MCF 10A (cell line): ENCODE measurements at places on chromosomes 2 and 18. TPM values are rescaled to one million over a fixed set of nuclear protein-coding genes. Genes with fewer than 3 reads are reported as not detected.

GREB1 gene
- total RNA-seq: 1.7 and 2.3 TPM in 2 replicates

ERFE gene
- total RNA-seq: 14.5 and 18.1 TPM in 2 replicates

EDAR gene
- 0.14 and 0.37 TPM in 2 replicates for total RNA-seq

MC4R gene
- total RNA-seq: not detected in 2 replicates

COL4A3 gene
- 0.12 and 0.49 TPM in 2 replicates for total RNA-seq

IL1F10 gene
- not detected in 2 replicates for total RNA-seq

GDF7 gene
- not detected in 2 replicates for total RNA-seq

IL1R2 gene
- total RNA-seq: not detected in 2 replicates

IL1RL2 gene
- not detected in 2 replicates for total RNA-seq

OSR1 gene
- total RNA-seq: 0.61 and 1.3 TPM in 2 replicates

DNA sequence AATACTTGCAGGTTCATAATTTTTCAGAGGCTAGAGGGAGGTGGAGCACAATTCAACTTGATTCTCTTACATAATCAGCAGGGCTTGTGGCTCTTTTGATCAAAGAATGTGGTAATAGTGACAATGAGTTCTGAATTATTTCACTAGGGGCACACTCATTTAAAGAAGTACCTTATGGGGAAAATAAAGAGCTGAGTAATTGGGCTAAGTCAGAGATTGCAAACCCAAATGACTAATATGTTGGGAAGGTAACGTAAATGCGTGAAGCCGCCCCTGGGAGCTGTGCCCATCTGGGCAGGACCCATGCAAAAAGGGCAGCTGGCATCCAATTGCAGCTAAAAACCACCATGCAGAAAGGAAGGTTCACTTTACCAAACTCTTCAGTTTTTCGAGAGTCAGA lies 35.3 kb downstream of the NCKAP5 start:
- DNase-seq: peak; percentile 14

GRCh38 chr18:489244-490023 lies 11.1 kb downstream of the COLEC12 start:
- DNase-seq: no peak

DNA sequence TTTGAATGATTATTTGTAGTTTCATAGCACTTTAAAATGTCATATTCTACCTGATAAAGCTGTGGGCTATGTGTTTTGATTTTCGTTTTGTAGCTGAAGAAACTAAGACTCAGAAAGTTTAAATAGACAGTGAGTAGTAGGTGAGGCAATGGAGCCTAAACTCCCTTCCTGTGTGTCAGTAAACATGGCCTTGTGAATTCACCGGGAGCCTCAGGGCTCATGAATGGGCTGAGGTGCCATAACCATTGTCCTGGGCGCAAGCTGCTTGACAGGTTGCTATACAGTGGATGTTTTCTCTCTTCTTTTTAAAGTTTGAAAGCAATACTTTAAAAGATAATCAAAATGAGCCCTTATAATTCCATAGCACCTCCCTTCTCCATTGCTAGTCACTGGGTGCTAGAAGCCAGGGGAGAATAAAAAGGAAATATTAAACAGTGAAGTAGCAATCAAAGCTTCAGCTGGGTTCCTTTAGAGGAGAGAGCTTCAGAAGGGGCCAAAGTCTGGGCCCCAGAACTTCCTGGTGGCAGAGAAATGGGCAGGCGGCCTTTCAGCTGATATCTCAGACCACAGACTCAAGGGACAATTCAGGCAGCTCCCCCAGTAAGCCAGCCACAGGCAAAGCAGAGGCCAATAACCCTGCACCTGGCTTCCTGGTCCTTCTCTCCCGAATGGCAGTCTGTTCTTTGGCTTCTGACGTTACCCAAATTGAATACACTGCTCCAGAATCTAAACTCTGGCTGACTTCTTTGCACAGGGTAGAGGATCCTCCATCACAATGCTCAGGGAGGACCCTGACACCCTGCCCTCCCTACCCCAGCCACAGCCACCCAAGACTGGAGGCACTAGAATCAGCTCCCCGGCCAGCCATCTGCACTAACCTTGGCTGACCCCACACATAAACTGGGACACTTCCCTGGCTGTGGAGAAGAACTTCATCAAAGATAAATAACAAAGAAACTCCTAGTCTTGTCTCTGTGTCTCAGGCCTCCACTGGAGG lies 51.8 kb upstream of the NPAS2 start:
- peak; percentile 43 for DNase-seq

- DNase-seq: peak; percentile 34
These were observed 15.5 kb downstream of the MAP3K20 start for GRCh38 chr2:173090973-173091660.

GRCh38 chr2:112767693-112768330 lies 3.4 kb upstream of the CKAP2L start:
- no peak for DNase-seq

DNA sequence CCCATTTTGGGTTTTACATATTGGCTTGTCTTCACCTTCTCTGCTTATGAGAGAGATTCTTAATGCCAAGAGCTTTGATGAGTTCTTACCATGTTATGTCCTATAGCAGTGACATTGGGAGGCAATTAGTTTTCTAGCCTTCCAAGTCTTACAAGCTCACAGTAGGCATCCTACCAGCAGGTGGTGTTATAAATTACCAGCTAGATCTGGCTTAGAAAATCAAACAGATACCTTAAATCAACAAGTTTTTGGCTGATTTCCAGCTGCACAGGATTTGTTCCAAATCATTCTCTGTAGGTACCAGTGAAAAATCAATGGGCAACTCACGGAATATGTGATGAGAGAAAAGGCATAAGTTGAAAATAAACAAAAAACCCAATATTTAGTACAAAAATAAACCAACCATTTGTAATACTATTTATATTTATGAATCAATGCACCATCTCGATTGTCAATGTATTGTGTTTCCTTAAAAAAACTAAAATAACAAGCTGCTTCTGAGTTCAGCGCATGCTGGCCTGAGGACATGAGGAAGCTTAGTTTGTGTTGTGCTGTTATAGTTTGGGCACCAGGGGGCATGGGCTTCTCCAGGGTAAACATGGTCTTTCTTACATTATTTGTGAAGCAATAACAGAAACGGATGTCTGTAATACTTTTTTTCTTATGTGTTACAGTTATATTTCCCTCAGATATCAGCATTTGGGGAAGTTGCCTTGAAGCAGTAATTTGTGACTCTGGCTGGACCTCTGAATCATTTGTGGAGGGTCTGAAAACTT lies 34.1 kb upstream of the NXPH2 start:
- peak; percentile 22 for DNase-seq

GRCh38 chr2:71505770-71506140 lies 52.4 kb downstream of the DYSF start:
- no peak for DNase-seq

DNA sequence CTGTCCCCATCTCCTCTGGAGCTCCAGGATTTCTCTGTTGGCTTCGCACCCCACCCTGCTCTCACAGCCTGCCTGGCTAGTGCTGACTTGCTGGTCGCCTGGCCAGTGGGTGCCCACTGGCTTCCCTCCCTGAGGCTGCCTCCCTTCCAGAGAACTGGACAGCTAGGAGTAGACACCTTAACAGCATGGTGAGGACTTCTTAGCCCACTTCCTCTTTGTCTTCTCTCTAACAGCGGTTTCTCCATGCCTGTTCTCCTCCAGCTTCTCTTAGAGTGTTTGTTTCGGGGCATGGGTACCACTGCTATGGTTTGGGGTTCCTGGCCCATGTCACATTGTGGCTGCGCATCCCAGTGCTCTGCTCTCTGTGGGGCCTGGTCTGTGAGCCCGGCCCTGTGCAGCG lies 37.1 kb downstream of the ZNF532 start:
- DNase-seq: no peak

DNA sequence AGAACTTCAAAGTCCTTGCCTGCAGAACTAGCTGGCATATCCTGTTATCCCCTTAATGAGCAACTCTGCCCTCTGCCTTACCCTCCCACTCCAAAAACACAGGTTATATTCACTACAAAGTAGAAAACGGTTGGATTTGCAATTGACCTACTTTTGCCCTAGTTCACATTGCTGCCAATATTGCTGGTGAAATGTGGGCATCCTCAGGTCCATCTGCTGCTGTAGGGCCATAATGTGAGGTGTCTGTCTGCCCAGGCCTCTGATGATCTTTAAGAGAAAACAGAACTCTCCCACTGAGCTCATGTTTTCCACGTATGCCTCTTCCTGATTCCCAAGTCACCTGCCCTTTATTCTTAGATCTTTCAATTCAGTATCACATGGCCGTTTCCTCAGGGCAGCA lies 294.0 kb upstream of the CDH20 start:
- no peak for DNase-seq

DNA sequence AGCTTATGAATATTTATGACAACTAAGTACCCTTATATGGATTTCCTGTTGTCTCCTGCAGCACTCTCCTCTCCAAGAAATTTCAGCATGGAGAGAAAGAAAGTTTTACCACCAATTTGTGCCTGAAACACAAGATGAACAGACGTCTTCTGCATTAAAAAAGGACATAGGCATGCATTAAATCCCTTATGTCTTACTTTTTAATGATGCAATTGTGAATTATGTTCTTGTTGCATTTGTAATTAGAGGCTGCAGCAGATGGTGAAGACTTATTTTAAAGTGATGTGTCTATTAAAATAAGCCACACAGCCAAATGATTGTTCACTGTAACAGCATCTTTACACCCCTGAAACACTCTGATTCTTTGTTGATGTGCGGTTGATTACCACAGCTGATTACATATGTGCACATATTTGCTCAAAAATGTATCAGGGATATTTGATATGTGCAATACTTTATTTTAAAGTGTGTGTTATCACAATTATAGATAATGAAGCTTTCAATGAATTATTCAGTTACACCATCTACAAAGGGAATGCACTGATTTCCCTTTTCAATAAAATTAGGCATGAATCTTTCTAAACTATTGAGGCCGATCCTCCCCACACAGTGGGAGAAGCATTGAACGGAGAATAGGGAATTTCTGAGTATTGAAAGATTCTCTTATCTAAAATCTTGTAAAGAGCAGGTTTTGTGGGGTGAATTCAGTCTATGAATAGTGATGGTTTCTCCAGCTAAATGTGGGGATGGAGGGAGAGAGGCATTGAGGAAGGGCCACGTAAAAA lies 585.1 kb downstream of the SLC4A3 start:
- no peak for DNase-seq

GRCh38 chr2:126864861-126865260 lies 33.8 kb upstream of the TEX51 start:
- DNase-seq: no peak

- DNase-seq: no peak
These were observed 164.4 kb downstream of the TMEFF2 start for GRCh38 chr2:192030289-192030688.

DNA sequence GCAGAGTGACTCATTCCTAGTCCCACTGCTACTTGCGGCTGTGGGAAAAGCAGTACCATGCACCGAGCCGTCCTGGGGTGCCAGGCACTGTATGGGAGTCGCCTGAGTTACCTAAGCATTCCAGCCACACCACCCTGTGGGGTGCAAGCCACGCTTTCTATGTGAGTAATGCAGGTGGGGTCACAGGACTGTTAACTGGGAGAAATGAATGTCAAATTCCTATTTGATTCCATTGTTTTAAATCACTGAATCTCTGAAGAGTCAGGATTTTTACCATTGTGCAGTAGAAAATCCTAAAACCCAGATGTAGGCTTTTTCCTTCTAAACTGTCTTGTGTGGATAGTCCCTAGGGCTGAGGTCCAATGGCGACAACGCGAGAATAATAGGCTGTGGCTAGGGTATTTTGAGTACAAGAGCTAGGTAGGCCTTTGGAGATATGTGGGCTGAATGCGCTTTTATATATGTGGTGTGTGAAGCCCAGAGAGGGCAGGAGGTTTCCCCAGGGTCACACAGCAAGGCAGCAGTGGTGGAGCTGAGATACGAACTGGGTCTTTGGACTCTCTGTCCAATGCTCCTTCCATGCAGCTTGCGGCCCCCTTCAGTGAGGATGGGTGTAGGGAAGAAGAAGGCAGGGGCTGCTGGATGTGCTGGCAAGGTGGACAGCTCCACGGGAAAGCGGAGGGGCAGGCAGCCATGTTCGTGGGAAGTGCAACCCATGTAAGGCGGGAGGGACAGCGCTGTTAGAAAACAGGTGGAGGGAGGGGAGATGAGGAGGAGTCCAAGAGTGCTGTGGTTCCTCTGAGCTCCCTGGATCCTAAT lies 83.2 kb downstream of the DDX1 start:
- peak; percentile 84 for DNase-seq

- no peak for DNase-seq
These were observed 803.6 kb upstream of the FANCL start for GRCh38 chr2:59044736-59045135.

GRCh38 chr2:111025288-111025687 lies 95.4 kb upstream of the BCL2L11 start:
- DNase-seq: no peak

DNA sequence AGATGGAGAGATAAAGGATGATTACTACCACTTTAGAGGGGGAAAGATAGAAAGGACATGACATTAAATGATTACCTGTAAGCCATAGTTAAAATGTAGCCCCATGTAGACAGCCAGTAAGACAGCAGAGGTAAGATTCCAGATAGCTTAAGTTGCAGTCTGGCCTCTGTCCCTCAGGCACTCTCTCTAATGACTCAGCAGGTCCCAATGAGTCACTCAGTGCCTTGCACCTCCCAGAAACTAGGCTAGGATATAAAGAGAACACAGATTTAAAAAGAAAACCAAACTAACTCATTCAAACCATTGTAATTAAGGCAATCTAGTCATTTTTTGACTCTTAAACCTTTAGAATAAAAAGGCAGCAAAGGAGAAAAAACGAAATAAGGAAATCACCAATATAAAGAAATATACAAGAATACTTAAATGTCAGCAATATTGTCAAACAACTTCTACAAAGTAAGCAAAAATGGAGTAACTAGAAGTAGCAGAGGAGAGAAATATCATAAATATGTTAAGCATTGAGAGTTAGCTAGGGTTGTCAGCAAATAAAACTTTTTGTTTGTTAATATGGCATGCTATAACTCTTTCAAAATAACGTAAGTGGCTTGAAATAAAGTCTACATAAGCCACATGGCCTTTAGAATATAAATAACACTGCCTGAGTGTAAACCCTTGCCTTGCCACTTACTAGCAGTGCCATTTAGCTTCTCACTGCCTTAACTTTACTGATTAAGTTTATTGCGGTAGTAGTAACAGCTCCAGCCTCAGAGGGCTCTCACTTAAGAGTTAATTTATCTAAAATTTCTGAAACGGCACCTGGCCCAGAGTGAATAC lies 48.5 kb downstream of the SOCS6 start:
- DNase-seq: peak; percentile 95

DNA sequence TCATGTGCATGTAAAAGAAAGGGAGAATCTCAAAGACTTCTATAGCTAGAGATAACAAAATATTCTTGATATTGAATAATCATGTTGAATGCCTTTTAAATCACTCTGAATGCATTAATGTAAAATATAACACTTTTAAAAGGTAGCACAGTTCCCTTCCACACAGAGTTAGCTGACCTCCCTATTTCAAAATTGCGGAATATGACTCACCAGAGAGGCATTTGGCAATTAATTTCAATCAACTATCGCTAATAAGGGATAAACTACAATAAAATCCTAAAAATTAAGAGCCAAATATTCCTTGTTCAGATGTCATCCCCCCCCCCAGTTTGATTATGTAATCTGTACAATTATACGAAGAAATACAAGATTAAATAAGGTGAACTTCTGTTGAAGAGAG lies 29.3 kb downstream of the ZC3H15 start:
- DNase-seq: peak; percentile 16

- DNase-seq: no peak
These were observed 98.8 kb upstream of the TMEM18 start for GRCh38 chr2:776038-776437.
